ENCODE measurements at places on chromosomes 1 and 21. TPM values are rescaled to one million over a fixed set of nuclear protein-coding genes. Genes with fewer than 3 reads are reported as not detected.

The RCSD1 gene
- total RNA-seq, result not detected

The SLC41A1 gene
- total RNA-seq, result 24.4 TPM

The TBX19 gene
- total RNA-seq, result 1.2 TPM

The MCOLN2 gene
- total RNA-seq, result 1.0 TPM

The NEK2 gene
- 11.3 TPM for total RNA-seq

The F5 gene
- not detected for total RNA-seq

The TLCD4 gene
- not detected for total RNA-seq

The DPT gene
- 11.8 TPM for total RNA-seq

The OLIG2 gene
- total RNA-seq, result not detected

The SLC2A5 gene
- not detected for total RNA-seq

- DNase-seq, result no peak
Observed at GRCh38 chr1:147245586-147246021, 3.1 kb downstream of the CHD1L start.

DNA sequence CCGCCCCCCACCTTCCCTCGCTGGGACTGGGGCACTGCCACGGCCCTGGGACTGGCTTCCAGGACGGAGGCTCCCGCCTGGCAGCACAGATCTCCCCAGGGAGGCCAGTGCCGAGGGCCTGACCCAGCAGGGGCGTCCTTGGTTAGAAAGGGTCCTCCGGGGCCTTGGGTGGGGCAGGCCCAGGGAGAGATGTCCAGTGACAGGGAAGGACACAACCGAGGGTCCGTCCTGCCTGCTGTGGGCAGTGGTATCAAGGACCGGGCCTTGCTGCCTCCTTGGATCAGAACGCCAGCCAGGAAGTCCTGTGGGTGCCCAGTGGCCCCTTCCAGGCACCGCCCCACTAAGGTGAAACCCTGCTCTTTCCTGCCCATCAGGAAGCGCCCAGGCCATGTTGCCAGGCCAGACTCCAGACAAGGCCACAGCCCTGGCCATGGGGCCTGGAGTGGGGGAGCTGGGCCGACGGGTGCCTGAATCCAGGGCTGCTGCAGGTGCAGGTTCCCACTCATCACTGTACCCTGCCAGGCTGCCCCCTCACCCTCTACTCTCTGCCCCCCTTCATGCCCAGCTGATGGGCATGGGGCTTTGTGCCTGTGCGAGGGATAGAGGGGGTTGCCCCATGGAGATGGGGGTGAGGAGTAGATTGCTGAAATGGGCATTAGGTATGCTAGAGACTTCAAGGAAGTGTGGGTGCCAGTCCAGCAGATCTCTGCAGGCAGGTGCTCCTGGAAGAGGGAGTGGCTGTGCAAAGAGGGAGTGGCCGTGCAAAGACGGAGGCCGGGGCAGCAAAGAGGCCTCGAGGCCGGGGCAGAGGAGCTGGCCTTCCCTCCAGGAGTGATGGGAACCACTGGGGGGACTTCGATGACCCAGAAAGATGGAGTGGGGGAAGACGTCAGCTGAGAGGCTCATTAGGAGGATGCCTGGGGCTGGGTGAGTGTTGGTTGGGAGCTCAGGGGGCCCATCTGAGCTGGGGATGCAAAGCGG lies 2.2 kb upstream of the PRKCZ start:
- DNase-seq, result no peak

GRCh38 chr1:195195423-195196057 lies 1412.7 kb downstream of the KCNT2 start:
- DNase-seq, result peak; percentile 8

DNA sequence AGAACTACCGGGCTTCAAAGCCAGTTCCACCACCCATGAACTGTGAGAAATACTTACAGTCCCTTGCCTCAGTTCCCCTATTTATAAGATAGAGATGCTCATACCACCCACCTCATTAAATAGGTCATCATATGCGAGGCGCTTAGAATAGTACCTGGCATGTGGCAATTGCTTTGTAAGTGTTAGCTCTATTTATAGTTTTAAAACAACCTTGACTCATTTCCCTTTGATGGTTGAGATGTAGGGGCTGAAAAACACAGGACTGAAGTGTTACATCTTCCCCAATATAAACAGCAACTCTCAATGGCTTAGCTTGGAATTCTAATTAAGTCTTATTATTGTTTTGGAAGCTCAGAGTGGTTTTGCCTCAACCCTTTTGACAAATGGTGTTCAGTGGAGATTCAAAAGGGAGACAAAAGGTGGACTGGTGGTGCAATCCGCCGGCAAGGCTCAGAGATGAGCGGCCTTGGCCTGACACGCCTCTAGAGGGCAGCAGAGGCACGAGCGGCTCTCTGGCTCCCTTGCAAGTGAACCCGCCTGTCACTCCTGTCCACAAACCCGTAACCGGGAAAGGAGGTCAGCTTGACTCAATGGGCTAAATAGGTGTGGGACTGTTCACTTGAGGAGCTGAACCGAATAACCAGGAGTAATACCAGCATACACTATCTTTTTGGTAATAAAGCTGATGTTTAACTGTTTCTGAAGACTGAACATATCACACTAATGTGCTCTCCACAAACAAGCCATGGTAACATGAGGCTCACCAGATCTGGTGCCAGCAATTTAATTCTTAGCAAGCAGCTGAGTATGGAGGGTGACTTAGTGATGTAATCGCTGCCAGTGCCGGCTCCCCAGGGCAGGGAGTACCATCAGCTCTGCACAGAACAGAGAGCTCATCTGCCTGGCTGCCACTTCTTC lies 19.5 kb upstream of the SMYD2 start:
- peak; percentile 84 for DNase-seq

- peak; percentile 61 for DNase-seq
Observed at GRCh38 chr1:108049178-108049819, 84.3 kb upstream of the VAV3 start.

DNA sequence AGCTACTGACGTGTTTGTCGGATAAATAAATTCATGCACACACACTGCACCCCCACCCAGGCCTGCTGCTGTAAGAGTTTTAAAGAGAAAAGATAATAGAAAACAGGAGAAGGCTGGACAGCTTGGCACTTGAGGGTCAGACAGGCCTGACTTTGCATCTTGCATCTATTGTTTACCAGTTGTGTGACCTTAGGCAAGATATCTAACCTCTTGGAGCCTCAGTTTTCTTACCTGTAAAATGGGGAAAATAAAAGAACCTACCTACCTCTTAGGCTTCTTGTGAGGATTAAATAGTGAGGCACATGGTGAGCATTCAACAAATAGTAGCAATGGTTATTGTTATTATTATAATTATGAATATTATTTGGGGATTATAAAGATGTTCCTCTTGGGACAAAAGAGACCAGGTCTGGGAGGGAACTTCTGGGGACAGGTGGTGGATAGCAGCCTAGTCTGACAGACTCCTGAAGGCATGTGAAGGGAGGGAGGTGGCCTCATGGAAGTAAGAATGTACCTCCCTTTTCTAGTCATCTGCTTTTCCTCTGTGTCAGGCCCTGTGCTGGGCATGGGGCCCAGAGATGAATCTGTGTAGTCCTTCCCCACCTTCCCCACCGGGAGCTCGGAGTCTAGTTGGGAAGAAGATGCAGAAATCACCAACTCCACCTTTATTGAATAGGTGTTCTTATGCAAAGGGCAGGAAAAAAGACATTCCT lies 18.3 kb upstream of the EPB41 start:
- peak; percentile 67 for DNase-seq

DNA sequence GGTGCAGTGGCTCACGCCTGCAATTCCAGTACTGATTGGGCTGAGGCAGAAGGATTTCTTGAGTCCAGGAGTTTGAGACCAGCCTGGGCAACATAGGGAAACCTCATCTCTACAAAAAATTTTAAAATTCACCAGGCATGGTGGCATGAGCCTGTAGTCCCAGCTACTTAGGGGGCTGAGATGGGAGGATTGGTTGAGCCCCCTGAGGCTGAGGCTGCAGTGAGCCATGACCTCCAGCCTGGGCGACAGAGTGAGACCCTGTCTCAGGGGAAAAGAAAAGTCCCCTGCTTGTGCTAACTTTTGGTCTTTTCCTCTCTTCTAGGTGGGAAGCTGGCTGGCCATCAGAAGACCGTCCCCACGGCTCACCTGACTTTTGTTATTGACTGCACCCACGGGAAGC lies 1.6 kb downstream of the SRARP start:
- DNase-seq, result no peak

DNA sequence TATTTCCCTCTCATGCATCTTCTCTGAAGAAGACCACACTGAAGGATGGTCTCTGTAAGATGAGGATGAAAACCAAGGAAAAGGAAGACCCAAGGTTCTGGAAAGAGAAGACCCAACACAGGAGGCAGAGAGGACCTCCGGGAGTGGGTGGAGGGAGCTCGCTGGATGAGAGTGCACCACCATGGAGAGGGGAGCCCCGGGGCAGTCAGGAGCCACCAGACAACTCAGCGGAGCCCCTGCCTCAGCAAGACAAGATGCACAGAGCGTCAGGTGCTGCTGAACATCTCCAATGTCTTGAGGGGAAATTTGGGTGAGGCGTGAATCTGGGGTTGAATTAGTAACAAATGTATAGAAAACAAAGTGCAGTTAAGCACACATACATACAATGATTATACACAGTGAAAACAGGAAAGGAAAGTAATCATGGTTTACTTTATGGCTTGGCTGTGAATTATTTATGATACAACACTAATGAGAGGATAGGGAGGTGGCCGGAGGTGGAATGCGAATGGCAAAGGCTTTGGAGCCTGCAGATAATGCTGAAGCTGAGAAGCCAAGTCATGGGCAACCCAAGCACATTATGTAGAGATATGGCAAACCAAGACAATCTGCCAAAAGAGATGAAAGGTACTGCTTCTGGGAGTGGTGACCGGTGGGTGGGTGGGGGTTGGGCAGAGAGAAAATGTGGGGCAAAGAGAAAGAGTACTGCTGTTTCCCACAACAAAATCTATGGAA lies 80.4 kb upstream of the EDN2 start:
- no peak for DNase-seq

DNA sequence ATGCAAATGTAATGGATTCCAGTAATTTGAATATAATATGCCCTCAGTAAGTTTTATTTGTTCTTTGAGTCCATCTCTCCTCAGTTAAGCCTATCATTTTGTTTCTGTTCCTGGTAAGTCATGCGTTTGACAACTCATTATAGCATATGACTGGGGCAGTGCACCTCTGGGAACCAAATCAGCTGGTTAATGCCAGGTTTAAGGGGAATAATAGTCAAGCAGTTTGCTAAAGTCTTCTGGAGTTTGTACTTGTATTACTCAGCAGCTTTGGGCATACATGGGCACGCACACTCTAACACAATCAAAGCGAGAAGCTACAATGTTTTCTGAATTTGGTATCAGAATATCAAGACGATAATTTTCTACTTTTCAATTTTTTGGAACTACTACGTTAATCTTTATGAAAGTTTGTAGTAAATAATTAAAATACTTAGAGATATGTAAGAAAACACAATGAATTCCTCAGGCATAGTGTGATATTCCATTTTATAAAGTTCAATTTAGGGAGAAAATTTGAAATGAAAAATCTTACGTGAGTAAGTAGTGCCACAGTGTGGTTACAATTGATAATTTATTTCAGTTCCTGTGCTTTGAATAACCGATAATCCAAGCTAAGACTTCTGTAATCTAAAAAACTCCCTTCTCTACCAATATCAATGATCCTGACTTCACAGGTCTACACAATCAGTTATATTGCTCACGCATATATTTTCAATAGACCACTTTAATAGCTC lies 43.8 kb upstream of the KCTD3 start:
- peak; percentile 52 for DNase-seq

- DNase-seq, result peak; percentile 25
Observed at GRCh38 chr21:41758550-41758949, 8.3 kb downstream of the RIPK4 start.

- DNase-seq, result no peak
Observed at GRCh38 chr1:51708911-51709760, 92.2 kb downstream of the OSBPL9 start.

DNA sequence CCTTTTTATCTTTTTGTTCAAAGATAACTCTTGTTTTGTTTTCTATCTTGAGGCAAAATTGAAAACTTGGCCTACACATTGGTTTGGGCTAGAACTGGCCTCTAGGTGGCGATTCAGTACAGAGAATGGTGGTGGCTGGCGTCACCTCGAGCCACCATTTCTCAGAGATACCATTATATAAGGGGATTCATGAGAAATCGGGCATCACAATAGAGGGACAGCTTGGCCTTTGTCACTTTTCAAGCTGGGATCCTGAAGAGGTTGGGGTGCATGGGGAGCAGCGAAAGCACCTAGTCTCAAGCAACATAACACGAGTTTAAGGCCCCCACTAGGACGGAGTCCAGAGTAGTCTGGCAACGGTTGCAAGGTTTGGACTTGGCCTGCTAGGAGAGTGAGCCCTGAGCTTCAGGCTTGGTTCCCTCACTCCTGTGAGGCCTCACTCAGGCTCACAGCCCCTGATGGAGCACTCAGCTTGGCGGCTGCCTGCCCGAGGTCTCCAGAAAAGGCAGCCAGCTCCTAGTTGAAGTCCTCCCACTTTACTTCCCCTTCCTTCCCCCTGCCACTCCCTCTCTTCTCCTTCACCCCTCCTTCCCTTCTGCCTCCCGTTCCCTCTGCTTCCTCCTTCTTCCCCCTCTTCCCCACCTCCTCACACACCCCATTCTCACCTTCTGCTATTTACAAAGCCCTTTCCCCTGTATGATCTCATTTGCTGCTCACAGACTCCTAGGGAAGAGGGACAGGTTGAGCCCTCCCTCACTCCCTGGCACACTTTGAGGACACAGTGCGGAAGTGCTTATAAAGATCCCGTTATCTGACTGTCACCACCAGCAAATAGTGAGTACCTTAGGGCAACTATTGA lies 67.8 kb downstream of the LRIG2 start:
- DNase-seq, result peak; percentile 87

DNA sequence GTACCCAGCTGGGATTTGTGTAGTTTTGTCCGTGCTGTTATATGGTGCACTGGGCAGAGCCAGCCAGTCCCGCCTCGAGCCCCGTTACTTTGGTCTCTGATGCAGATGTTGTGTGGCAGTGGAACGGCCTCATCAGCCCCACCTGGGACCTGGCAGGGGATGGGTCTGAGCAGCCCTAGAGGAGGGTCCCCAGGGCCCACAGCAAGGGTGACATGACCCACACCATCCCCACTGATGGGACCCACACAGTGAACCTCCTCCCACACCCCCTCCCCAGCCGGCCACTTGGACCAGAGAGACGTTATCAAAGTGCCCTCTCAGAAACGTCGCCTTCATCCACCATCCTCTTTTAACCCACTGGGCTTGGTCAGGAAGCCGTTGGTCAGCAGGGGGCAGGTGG lies 42.0 kb upstream of the PCBP3 start:
- DNase-seq, result no peak
